ENCODE measurements at places on chromosomes 3 and 15. TPM values are rescaled to one million over a fixed set of nuclear protein-coding genes. Genes with fewer than 3 reads are reported as not detected.

- ATAC-seq: no peak
These were observed 139.3 kb downstream of the FILIP1L start for GRCh38 chr3:99974989-99975388.

ARRDC4 gene
- total RNA-seq: 77.6 TPM

GREM1 gene
- 0.11 TPM for total RNA-seq

GRCh38 chr3:133997871-133998635, 31.7 kb downstream of the SLCO2A1 start:
- no peak for ATAC-seq

C3orf20 gene
- not detected for total RNA-seq
